ENCODE measurements at places on chromosomes 5 and 9.

DNA sequence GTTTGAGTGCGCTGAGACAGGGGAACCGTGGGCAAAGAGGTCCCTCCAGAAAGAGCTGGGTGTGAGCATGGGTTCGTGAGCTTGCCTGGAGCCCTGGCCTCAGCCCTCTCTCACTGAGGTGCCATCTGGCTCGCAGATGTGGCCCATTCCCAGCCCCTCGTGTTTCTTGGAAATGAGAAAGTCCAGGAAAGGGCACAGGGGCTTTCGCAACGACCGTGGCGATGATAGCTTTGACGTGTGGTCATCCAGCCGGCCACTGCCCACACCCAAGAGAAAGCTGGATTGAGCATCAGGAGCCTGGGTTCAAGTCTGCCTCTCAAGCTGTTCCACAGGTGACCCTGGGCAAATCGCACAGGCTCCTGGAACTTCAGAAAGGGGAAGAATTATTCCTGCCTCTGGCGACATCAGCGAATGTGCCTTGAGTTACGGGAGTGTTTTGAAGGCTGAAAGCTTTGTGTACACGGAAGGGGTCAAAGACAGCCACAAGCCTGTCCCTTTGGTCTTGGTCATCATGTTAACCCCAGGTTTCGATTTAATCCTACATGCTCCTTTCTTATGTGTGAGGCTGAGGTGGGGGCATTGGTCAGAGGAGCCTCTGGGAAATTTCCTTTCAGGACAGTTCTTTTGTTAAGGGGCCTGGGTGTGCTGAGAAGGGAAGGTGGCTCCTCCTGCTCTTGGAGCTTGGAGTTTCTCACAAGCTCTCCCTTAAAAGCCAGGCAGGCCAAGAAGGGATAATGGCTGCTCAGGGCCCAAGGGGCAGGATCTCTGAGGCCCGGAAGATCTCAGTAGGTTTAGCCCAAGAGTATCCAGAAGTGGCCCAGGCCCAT, 41.7 kb upstream of the IL17B start:
- DNase-seq, result no peak

GRCh38 chr9:71733176-71733575, 35.1 kb downstream of the CEMIP2 start:
- no peak for DNase-seq

GRCh38 chr5:176660860-176661641, 13.8 kb downstream of the TSPAN17 start:
- peak; percentile 96 for DNase-seq

- peak; percentile 73 for DNase-seq
Observed at GRCh38 chr9:127578952-127579853, 32.9 kb upstream of the STXBP1 start.

GRCh38 chr9:129776566-129776937, 23.7 kb upstream of the PTGES start:
- DNase-seq, result no peak

GRCh38 chr9:37333288-37333687, 89.2 kb upstream of the GRHPR start:
- DNase-seq, result no peak

GRCh38 chr9:111622626-111623025, 8.5 kb upstream of the DNAJC25 start:
- peak; percentile 16 for DNase-seq

GRCh38 chr9:28032268-28032590, 458.9 kb upstream of the C9orf72 start:
- no peak for DNase-seq

GRCh38 chr5:124645396-124645795, 101.0 kb downstream of the ZNF608 start:
- no peak for DNase-seq

DNA sequence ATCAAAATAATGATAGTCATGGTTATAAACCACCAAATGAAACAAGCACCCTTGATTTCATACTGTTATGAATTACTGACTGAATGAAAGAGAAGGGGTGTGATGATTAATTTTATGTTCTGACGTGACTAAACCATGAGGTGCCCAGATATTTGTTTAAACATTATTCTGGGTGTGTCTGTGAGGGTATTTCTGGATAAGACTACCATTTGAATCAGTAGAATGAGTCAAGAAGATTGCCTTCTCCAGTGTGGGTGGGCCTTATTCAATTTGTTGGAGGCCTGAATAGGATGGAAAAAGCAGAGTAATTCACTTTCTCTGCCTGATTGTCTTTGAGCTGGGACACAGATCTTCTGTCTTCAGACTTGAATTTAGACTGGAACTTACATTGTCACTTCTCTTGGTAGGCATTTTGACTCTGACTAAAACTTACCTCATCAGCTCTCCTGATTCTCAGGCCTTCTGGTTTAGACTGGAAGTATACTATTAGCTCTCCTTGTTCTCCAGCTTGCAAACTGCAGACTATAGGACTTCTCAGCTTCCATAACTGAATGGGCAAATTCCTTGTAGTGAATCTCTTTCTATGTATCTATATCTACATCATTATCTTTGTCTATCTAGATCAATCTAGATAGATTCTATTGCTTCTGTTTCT, 321.9 kb upstream of the TARS1 start:
- DNase-seq, result no peak

GRCh38 chr5:133292300-133292699, 240.5 kb downstream of the HSPA4 start:
- DNase-seq, result no peak

- DNase-seq, result no peak
Observed at GRCh38 chr9:84387821-84388220, 47.3 kb upstream of the SLC28A3 start.

- no peak for DNase-seq
Observed at GRCh38 chr9:12817702-12818101, 42.9 kb downstream of the LURAP1L start.

GRCh38 chr9:131259432-131259898, 16.8 kb downstream of the FAM78A start:
- DNase-seq, result no peak

- DNase-seq, result no peak
Observed at GRCh38 chr5:36998578-36998977, 122.0 kb downstream of the NIPBL start.

- DNase-seq, result no peak
Observed at GRCh38 chr5:28390341-28390740, 1352.0 kb upstream of the CDH9 start.

GRCh38 chr5:134113902-134114875, at the start of gene TCF7:
Gene TCF7, plus strand, starts transcription at chr5:134114681. Its CDS starts 226 bp downstream, at chr5:134114907.
- peak; percentile 99 for DNase-seq

- no peak for DNase-seq
Observed at GRCh38 chr5:97601651-97602050, 418.6 kb upstream of the RIOK2 start.

DNA sequence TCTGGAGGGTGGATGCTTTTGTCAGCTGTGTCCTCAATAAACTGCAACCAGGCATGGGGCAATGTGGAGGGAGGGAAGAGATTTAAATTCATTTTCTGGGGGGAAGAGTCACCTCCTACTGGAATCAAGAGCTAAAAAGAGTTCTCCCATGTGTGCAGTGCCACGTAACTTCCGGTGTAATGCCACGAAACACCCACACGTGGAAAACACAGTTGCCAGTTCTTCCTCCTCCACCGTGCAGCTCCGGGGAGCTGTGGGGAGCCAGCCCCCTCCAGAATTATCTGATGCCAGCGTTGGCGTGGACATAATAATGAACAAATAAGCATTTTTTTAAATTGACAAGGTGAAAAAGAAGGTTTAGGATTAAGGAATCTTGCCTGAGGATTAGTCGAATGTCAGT, 32.1 kb upstream of the MED10 start:
- no peak for DNase-seq

DNA sequence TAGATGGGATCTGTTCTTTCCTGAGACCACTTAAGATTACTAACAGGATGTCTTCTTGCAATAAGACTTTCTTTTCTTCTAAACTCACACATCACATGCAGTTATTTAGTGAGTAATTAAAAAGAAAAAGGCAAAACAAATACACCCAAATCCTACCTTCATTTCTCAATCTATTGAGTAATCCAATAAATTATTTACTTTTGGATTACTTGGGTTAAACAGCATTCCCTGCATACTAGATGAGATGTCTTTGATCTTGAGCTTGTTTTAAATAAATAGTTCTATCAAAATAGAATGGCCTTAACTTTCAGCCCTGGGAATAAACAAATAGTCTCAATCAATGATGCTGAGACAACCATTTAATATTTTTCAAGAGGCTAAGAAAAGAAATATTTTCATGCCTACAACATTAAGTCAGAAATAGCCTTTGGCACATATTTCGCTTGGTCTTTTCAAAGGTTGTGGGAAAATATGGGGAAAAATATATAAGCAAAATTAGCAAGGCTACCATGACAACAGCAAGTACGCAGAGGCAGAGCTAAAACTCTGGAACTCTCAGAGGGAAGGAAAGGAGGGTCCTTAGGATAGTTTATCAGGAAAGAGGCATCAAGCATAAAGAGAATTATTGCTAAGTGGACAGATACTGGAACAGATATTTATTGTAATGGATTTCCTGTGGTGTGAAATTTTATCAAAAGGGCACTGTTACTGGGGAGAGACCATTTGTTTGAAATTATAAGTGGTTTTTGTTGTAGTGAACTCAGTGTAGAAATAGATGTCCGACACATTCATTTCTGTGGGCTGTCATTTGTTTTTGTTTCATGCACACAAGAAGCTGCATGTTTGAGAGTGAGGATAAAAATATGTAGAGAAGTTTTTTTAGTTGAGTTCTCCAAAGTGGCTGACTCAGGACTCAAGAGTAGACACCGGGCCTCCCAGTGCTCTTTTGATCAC, 70.2 kb upstream of the CDH6 start:
- no peak for DNase-seq

GRCh38 chr5:131266370-131267060, 2.7 kb downstream of the CDC42SE2 start:
- no peak for DNase-seq

DNA sequence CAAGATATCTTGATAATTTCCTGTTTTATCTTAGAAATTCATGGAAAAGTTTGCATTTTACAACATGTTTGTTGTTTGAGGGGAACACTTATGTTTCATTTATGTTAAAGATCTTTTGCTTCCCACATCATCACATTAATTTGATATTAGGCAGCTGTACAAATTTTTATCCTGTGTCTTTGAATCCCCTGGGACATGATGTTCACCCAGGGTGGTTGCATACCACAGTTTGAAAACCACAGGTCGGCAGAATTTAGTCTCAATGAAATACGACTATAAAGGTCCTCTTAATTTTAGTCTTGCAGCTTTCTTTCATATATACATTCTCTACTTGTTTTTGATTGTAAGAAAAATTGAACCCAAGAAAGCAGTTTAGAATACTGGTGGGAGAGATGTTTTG, 3.7 kb downstream of the NAA35 start:
- DNase-seq, result no peak

GRCh38 chr5:4703931-4704458, 436.1 kb upstream of the ADAMTS16 start:
- DNase-seq, result no peak

DNA sequence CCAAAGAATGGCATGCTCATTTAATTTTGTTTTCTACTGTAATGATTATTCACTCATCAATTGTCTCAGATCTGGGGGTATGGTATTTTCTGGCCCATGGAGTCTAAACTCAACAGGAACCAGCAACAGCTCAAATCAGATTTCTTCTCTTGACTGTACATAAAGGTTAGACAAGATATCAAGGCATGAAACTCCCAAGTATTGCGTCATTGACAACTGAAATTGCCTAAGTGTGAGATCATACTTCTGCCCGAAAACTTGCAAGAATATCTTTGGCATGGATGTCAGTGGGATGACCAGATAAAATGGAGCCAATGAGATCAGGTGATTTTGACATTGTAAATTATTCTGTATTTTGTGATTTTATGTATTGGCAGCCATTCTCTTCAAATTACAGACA, 141.7 kb upstream of the STK32A start:
- DNase-seq, result no peak

GRCh38 chr5:122183788-122184170, 54.4 kb downstream of the ZNF474 start:
- no peak for DNase-seq

GRCh38 chr5:64301566-64301965, 135.9 kb downstream of the RNF180 start:
- DNase-seq, result no peak

GRCh38 chr5:147691130-147691529, 91.4 kb downstream of the JAKMIP2 start:
- no peak for DNase-seq

DNA sequence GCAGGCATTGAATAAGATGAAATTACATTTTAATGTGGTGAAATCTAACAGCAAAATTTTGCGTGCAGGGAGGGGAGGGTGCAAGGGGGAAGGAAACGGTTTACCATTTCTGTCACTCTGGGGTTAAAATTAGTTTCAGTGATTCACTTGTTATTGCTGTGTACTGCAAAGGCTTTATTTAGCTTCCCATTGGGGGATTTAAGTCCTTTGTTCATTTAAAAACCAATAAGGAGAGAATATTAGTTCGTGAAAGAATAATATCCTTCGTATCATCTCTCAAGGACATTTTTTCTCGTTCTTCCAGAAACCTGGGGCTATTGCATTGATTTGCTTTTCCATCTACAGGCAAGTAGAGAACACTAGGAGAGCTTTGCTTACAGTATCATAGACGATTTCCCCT, 667.8 kb upstream of the RGMB start:
- no peak for DNase-seq

DNA sequence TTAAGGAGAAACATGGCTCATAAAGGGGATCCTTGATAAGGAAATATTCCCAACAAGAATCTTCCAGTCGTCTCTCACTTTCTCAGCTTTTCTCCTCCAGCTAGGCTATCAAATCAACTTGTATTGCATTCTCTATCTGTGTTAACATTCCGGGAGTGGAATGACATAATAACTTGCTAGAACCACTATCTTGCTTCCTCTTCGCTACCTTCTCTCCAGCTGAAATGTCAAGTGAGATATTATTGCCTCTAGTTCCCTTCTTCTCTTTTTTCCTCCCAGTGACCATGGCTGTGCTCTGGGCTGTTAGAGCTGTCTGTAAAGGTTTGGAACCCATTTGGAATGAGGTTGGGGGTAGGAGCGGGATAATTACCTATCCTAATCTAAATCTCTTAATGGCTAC, 1329.5 kb upstream of the WWC1 start:
- DNase-seq, result no peak

GRCh38 chr5:157189223-157189622, 8.6 kb downstream of the ITK start:
- DNase-seq, result no peak

- DNase-seq, result no peak
Observed at GRCh38 chr9:115002371-115003120, 72.2 kb upstream of the TNFSF8 start.

GRCh38 chr9:127252410-127253318, 11.9 kb upstream of the GARNL3 start:
- no peak for DNase-seq

- DNase-seq, result no peak
Observed at GRCh38 chr9:134219646-134220060, 55.3 kb upstream of the RNU6ATAC start.

DNA sequence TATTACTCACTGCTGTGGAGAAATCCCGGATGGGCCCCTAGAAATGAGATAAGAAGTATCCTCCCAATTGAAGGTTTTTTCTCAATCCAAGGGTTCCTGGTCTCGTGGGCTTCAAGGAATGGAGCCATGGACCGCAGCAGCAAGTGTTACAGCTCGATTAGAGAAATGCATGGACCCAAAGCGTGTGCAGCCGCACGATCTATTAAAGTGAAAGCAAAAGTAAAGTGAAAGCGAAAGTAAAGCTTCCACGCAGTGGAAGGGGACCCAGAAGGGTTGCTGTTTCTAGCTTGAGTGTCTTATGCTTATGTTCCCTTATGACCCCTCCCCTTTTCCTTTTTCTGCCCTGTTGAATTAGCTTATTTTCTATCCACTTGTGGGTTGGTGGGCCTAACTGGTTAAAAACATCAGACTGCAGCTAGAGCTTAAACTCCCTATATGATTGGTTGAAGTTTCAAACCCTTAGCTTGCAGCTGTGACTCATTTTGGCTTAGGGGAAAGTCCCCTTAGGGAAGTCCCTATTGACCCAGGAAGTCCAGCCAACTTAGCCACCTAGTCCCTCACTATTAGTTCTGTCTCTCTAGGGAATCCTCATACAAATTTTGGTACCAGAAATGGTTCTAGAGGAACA, 1111.8 kb downstream of the TAF11L14 start:
- DNase-seq, result no peak

All from iPS-NIHi11 (cell line).